ENCODE measurements at places on chromosomes 3 and 15.

DNA sequence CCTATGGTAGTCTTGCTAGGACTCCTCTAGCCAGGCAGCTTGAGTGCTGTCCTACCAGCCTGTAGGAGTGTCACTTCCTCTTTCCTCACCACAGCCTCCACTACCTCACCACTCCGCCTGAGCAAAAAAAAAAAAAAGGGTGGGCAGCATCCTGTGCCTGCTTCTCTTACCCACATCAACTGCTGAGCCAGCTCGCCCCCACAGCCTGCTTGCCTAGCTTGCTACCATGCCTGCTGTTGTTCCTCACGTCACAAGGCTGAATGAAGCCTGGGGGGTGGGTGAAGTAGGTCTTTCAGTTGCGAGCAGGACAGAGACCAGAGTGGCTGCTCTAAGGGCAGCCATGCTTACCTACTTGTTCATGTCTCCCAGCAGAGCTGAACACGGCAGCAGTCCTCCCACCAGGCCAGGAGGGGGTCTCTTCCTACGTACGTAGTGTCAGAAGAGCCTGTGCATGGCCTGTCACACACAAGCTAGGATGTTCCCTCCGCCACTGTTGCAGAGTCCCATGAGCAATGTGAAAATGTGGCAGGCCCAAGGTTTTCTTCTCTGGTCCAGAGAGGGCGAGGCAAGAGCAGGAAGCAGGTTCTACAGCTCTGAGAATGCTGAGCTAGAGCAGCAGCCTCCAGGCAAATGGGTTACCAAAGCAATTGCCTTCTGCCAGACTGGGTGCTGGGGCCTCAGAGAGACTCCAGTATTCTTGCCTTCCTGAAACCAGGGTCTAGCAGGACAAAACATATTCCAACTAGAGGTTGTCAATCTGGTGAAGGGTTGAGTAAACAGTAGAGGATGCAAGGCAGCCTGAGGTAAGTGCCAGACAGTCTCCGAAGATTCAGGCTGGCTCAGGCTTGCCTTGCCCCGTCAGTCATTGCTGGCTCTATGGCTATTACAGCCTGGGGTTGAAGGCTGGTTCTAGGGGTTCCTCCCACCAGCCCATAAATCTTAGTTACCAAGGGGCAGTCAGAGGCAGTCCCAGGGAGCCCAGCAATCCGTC lies 8.1 kb downstream of the PPM1M start:
- no peak for DNase-seq

DNA sequence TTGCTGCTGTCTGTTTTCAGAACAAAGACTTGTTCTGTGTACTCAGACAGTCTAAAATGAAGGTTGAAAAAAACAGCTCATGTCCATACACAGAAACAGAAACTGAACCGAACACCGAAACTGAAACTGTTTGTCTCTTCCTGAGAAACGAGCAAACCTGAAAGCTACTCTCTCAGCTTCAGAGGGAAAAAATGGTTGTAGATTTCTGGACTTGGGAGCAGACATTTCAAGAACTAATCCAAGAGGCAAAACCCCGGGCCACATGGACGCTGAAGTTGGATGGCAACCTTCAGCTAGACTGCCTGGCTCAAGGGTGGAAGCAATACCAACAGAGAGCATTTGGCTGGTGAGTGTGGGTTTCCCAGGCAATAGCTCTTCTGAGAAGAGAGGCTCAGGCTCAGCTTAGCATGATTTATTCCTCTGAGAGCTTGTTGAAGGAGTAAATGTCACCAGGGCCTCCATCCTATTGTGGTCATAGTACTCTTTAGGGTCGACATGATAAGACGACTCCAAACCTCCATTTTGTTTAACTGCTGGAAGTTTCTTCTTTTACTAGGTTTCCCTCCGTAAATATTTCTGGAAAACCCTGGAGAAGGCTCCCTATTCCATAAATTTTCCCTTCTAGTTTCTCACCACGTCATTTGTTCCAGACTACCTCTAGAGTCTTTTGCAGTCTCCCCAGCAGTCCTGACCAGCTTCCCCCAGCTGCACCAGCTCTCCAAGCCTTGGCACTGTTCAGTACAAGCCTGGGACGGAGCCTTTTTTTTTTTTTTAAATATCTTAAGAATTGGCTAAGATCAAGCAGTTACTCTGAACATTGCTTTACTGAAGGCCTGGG lies at the start of gene RTP4:
Gene RTP4, plus strand, starts transcription at position 135 of the 838 bp plus-strand sequence. Its CDS starts 57 bp downstream, at position 192.
- no peak for DNase-seq

DNA sequence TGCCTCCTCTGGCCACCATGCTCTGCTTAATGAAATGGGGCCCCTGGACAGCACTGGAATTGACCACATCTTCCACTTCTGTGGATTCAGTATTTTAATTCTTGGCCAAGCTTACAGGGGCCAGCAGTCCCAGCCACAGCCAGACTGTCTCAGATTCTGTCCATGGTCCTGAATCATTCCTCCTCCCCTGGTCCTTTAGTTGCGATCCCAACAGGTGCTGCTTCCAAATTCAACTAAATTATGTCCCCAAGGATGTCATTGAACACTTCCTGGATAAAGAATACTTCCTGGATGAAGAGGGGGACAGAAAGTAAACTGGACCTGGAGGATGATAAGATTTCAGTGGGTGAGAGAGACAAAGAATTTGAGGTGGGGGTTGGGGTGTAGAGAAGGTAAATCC lies 111.1 kb upstream of the FOXB1 start:
- DNase-seq, result no peak

DNA sequence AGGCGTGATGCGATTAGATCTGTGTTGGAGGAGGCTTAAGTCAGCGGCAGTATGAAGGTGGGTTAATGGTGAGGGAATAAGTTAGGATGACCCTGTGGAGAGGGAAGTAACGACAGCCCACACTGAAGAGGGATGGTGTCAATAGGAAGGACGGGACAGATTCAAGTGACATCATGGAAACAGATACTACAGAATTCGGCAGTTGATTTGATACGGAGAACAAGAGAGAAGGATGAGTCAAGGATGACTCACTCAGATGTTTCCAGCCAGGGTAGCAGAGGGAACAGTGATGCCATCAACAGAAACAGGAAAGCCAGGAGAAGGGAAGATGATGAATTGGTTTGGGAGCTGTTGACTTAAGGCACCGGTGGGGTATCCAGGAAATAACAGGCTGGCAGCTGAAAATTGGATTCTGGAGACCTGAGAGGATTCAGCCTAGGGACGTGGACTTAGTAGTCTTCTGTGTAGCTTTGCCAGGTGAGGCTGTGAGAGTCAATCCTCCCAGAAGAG lies 38.0 kb downstream of the SHC4 start:
- DNase-seq, result peak; percentile 13

GRCh38 chr3:72896996-72897757 lies 9.3 kb downstream of the GXYLT2 start:
- no peak for DNase-seq

DNA sequence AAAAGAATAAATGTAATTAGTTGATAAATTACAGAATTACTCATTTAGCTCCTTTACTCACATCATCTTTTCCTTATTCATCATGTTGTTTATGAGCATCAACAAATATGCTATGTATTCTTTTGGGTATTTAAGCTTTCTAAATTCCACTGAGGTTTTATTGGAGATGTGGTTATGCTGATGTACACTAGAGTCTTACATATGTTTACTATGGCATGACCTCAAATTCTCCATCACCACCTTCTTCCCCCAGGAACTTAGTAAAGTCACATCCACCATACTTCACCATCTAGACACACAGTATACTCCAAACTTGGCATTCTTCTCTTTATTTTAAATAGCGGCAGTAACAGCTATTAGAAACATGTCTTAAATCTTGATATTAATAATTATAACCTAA lies 74.1 kb upstream of the MELTF start:
- DNase-seq, result no peak

GRCh38 chr15:29939404-29939803 lies 117.1 kb upstream of the TJP1 start:
- no peak for DNase-seq

- peak; percentile 93 for DNase-seq
Observed at GRCh38 chr3:62587579-62588031, 214.3 kb upstream of the FEZF2 start.
